Activated CD8-positive, alpha-beta memory T cell treated with anti-CD3 and anti-CD28 coated beads for 48 hours (primary cell): ENCODE measurements at places on chromosomes 2 and 18.

GRCh38 chr2:214836568-214836967 lies 27.1 kb upstream of the BARD1 start:
- no peak for DNase-seq

- DNase-seq = no peak
Observed at GRCh38 chr2:197306696-197307040, 3.9 kb downstream of the ANKRD44 start.

GRCh38 chr2:190930411-190930810 lies 49.8 kb downstream of the GLS start:
- DNase-seq = no peak

- DNase-seq = no peak
Observed at GRCh38 chr2:139048017-139048416, 267.8 kb upstream of the NXPH2 start.

- DNase-seq = no peak
Observed at GRCh38 chr18:75223687-75224347, 13.2 kb downstream of the TSHZ1 start.

- DNase-seq = no peak
Observed at GRCh38 chr18:8835521-8835953, 130.2 kb downstream of the MTCL1 start.

- no peak for DNase-seq
Observed at GRCh38 chr2:107340955-107341354, 455.0 kb upstream of the ST6GAL2 start.

- DNase-seq = no peak
Observed at GRCh38 chr18:59783138-59783537, 85.9 kb upstream of the CCBE1 start.

GRCh38 chr18:5620289-5620688 lies 76.5 kb upstream of the EPB41L3 start:
- no peak for DNase-seq

GRCh38 chr2:54628957-54629356 lies 94.5 kb upstream of the EML6 start:
- DNase-seq = no peak

DNA sequence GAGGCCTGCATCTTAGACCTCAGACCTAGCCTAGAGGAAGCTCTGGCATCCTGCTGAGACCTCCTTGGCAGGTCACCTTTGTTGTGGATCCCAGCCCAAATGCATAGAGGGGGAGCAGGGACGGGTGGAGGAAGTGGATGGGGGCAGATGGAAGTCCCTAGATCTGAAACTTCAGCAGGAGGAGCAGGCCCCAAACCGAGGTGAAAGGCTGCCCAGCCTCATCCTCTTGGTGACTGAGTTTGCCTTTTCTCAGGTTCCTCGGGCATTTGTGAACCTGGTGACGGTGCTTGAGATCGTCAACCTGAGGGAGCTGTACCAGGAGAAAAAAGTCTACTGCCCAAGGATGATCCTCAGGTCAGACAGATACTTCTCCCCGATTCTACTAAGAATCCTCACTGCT lies 86.3 kb downstream of the PLB1 start:
- no peak for DNase-seq

DNA sequence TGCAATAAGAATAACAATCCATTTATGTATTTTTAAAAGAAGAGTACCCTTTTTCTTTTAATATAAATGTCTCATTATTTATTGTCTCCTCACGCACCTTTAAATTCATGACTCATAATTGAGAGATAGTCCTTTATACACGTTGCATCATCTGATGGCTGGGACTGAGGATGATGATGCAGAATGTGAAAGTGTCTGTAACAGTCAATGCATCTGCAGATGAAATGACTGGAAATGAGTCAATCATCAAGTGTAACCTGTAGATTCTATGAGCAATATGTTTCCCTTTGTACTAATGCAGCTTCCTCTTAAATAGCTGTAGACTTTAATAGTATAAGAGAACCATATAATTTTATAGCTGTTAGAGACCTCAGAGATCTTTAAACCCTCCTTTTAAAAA lies 26.1 kb upstream of the SYT4 start:
- no peak for DNase-seq

DNA sequence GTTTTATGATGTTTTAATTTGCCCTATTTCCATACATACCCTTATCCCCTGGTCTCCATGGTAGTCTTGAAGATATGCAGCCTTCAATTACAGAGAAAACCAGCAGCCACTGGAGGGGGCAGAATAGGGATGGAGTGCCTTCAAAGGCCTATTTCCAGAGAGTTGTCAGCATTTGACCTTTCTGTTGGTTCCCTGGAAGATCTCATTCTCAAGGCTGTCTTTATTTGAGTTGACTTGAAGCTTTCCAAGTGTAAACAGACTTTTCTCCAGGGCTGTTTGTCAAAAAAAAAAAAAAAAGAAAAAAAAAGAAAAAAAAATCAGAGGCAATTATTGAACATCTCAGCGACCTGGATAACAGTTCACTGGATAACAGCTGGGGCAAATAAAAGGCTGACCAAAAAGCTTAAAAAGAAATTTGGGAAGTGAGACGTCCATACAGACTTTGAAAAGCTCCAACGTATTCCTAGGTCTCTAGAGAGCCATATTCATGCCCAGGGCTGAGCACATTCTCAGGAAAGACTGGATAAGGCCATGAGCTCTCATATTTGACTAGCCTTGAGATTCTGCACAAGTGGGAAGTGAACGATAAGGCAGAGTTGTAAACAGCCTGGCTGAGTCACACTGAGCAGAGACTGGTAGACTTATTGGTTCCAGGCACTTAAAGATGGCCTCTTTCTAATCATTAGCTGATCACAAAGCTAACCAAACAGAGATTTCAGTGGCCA lies 126.6 kb downstream of the VAPA start:
- no peak for DNase-seq

DNA sequence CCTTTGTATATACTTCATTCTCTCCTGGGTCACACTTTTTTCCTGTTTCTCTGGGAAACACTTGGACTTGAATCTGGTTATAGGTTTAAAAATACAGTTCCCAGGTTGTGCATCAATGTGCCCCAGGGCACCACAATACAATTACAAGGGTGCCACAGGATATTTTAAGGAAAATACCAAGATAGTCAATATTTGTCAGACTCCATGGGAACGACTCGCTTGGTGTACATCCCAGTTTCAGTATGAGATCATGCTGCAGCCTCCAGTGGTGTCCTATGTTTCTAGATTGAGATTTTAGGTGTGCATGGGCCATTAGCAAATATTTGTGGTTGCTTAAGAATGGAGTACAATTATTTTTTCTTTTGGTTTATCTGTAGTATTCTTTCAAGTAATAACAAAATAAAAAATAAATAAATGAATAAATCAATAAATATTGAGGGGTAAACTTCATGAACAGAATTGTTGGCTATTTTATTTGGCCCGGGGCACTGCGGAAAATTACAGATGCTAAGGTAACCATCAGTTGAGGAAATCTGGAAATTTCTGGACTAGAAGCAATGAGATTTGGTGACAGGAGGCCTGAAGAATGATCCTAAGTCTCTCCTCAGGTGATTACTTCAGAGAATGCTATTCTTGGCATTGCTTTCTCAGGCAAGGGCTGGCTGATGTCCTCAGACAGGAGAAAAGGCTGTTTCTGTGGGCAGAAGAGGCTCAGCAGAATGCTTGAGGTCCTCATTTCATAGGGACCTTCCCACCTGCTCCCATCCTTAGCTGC lies 649.3 kb upstream of the SOX11 start:
- DNase-seq = no peak

DNA sequence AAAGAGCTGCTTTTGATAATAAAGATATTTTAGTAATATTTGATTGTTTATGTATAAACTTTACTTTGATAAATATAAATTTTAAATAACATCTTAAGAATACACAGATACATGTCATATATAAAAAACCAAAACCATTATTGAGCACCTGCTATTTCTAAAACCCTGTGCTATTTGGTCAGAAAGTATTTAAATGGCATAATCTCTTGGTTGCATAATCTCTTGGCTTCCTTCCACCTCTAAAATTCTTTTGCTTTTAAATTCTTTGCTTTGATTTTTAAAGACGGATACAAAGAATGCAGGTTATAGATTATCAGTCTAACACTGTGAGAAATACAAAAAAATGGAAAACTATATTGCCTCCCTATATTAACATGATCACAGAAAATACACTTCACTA lies 36.9 kb downstream of the ACMSD start:
- no peak for DNase-seq

DNA sequence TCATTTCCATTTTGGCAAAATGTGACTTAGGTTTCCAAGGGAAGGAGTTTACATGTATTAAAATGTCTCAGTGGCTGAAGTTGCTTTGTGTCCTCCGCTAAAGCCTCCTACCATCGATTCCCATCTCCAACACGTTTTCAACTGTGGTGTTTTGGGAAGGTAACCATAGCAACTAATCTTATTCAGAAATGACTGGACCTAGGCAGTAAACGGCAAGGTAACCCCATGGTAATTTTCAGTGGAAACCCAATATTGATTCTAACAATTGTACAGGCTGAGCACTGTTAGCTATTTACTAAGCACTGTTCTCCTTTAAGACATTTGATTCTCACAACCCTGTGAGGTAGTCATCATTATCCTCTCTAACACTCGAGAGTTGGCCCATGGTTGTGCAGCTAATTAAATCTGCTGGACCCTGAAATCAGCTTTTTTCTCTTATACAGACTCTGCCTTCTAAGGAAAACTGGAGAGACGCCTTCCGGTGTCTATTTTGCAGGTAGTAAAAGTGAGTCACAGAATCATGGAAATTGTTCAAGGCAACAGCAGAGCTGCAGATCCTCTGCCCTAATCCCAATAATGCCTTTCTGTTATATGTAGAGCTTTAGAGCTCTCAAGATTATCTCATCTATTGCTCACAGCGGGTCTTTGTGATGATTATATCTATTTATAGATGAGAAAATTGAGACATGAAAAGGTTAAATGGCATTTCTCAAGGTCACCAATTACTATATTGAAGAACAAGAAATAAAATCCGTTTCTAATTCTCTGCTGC lies 36.2 kb downstream of the FASTKD2 start:
- no peak for DNase-seq

DNA sequence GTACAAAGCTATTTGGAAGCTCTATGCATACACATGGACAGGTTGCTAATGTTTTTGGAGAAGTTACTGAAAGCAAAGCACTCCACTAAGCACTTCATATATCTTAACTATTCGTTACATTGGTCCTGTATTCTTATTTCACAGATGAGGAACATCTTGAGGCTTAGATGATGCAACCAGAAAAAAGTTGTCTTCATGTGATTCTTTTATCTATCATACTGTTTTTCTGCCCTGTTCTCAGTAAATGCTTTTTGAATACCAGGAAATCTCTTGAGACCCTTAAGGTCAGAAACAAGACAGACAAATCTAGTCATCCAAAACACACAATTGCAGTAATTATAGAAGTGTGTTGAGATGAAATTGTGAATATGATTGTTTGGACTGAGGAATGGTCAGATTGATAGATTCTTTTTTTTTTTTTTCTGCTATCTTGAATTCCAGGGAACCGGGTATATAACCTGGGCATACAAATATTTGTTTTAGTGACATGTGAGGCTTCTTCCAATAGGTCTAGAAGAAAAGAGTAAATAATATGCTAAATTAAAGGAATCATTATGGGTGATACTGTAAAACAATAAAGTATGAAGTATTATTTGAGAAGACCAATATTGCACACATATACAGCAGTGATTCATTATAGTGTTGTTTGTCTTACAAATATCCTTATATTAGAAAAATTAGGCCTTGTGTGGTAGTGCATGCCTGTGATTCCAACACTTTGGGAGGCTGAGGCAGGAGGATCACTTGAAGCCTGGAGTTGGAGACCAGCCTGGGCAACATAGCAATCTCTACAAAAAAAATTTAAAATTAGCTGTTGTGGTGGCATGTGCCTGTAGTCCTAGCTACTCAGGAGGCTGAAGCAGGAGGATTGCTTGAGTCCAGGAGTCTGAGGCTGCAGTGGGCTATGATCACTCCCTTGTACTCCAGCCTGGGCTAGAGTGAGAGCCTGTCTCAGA lies 33.7 kb downstream of the EHBP1 start:
- DNase-seq = no peak

DNA sequence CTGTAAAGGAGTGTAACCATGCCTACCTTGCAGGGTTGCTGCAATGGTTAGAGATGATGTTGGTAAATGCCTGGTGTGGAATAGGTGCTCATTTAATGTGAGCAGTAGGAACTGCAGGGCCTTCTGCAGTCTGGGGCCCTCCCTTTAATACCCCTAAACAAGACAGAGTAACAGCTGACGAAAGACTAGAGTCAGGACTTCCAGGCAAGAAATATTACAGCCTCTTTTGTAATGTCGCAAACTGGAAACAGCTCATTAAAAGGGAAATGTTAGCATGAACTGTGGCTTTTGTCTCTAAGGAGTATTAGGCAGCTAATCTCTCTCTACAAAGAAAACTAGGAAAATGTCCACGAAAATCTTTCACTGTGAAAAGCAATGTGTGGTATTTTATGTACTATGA lies 26.0 kb downstream of the MARCO start:
- no peak for DNase-seq

DNA sequence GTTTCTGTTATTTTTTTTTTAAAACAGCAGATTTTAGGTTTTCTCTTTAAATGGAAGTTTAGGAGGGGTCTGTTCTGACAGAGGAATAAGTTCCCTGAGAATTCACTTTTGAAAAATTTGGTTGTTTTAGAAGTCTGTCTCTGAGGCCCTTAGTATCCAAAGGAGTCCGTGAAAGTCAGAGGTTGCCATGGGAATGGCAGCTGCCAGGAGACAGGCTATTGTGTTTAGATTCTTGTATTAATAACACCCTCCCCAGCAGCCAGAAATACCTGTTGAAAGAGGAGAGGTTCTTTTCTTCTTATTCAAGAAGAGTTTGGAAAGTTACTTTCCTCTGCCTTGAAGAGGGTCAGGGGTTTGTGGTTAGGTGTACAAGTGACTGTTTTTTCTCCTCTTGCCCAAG lies 29.5 kb downstream of the TNP1 start:
- no peak for DNase-seq

GRCh38 chr2:197191177-197191939 lies 119.2 kb downstream of the ANKRD44 start:
- DNase-seq = no peak

- DNase-seq = no peak
Observed at GRCh38 chr2:134663451-134664450, 55.0 kb downstream of the TMEM163 start.

DNA sequence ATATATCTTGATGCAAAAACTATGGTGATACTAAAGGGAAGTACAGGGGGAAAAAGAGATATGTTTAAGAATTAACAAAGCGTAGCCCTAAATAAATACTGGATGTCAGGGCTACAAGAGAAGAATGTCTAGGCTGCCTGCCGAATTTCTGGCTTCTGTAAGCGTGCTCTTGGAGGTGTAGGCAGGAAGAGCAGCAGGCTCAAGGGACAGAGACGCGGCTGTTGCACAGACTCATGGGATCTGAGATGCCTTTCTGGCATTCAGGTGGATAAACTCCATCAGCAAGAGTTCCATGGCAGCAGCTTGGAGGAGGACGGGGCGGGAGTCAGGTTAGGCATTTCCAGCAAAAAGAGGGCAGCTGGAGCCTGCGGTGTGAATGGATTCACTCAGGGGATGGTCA lies 123.2 kb upstream of the TWIST2 start:
- no peak for DNase-seq

DNA sequence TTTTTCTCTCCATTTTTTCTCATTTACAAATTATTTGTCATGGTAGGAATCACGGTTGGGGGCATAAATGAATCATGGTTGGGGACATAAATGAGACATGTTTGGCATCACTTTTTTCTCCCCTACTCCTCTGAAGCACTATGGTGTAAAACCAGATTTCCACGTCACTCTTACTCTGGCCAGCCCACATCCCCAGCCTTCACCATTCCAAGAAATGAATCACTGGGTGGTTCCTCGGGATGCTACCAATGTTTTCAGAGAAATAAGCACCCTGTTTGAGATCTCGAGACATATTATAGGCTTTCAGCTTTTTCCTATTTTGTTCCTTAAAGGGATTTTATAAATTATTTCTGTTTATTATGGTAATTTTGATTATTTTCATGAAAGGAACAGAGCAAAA lies 155.0 kb upstream of the SLC8A1 start:
- DNase-seq = no peak
